ENCODE measurements at places on chromosomes 3 and 15.

DNA sequence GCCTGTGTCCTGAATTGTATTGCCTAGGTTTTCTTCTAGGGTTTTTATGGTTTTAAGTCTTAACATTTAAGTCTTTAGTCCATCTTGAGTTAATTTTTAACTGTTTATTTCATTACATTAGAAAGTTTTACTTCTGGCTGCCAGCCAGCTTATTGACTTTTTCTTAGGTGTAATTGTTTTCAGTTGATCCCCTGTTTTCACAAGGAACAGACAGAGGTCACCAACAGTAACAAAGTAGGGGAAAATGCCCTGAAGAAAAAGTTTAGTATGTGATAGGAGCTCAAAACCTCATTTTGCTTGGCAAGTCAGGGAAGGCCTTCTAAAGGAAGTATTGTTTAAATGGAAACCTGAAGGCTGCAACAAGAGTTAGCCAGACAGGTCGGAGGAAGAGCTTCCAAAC lies 10.4 kb downstream of the WDR48 start:
- DNase-seq = no peak

- DNase-seq = no peak
Measured at GRCh38 chr3:42732196-42732828, 29.7 kb upstream of the HHATL start.

GRCh38 chr3:124920718-124921117 lies 13.8 kb downstream of the MUC13 start:
- no peak for DNase-seq

- no peak for DNase-seq
Measured at GRCh38 chr3:34483311-34483887, 685.0 kb downstream of the PDCD6IP start.

GRCh38 chr3:50473768-50474167 lies 29.7 kb downstream of the CACNA2D2 start:
- no peak for DNase-seq

DNA sequence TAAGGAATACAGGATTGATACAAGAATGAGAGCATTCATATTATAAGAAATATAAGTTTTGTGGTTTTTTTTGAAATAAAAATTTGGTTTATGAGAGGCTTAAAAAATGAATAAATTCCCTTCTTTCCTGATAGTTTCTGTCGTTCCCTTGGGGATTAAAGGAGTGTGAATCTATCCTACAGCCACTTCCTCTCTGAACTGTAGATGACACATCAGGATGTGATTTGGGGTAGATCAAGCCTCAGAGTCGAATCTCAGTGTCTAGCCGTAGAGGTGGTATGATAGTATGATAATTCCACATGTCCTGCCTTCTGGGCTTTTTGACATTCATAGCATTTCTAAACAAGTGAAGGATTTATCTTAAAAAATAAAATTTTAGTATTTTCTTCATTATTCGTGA lies 343.1 kb downstream of the LPP start:
- no peak for DNase-seq

- no peak for DNase-seq
Measured at GRCh38 chr3:30738605-30739004, 132.2 kb downstream of the TGFBR2 start.

DNA sequence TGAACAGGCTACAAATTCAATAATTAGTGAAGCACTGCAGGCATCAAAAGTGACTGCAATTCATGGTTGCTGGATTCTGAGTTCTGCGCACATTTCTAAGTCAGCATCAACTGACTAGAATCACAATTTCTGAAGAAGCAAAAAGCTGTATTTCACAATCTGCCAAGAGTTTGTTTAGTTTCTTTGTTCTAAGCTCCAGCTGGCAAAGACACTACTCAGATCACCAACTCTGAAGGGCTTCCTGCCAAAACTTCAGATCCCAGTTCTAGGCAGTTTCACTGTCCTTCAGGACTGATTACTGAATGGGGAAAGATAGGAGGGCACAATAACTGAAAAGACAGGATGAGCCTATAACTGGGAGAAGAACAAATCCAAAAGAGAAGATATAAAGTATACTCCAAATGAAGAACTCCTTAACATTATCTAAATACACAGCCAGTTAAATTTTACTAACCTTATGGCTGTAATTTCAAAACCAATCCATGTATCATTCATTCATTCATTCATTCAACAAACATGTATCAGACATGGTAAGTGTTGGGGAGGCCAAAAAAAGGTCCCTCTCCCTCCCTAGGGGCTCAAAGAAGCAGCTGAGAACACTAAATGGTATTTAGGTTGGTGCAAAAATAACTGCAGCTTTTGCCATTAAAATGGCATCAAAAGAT lies 17.1 kb downstream of the TJP1 start:
- no peak for DNase-seq

GRCh38 chr3:123098426-123099330 lies 31.9 kb downstream of the PDIA5 start:
- DNase-seq = no peak

DNA sequence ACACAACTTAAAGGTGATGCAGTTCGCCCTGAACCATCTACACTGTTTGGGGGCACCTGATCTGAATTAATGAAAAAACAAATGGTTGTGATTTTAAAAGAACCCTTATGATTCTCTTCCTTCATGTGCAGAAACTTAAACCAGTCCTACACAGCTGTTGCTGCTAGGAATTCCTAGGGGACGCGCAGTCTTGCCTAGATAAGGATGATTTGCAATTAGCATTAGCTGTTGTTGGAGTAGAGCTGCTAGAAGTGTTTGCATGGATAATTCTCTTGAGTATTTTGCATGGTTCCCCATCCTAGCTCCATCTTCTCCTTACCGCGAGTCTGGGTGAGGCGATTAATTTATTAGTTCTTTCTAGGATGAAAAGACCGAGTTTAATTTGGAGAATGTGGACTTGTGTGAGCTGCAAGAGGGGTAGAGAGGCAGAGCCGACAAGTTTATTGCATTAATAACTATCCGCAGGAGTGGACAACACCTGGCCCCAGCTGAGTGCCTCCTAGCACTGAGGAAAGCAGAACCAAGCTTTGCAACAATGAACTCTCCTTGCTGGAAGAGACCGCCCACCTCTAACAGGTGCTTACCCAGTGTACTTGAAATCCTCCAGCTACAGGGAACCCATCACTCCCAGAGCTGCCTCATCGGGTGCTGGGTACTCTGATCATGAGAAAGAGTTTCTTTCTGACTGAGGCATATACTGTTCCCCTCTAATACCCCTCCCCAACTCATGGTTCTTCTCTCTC lies 75.0 kb upstream of the WNT7A start:
- no peak for DNase-seq

DNA sequence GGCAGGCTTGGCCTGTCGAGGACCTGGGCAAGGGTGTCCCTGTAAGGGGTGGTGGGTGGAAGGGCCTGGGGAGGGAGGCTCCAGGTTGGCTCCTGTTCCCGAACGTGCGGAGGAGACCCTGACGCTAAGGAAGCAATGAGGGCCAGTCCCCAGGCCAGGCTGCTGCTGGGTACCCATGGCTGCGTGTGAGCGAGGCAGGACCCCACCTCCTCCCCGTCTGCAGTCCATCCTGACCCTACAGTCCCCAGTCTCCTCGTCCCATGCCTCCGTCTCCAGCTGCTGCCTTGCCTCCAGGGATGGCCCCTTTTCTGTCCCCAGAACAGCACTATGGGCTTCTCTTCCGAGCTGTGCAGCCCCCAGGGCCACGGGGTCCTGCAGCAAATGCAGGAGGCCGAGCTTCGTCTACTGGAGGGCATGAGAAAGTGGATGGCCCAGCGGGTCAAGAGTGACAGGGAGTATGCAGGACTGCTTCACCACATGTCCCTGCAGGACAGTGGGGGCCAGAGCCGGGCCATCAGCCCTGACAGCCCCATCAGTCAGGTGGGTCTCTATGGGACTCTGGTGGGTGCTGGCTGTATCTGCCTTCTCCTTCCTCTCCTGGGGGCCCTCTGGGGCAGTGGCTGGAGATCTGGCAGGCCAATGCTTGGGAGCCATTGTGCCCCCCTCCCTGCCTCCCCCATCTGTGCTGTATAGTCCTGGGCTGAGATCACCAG lies 571 bp downstream of the FES start:
- DNase-seq = no peak

DNA sequence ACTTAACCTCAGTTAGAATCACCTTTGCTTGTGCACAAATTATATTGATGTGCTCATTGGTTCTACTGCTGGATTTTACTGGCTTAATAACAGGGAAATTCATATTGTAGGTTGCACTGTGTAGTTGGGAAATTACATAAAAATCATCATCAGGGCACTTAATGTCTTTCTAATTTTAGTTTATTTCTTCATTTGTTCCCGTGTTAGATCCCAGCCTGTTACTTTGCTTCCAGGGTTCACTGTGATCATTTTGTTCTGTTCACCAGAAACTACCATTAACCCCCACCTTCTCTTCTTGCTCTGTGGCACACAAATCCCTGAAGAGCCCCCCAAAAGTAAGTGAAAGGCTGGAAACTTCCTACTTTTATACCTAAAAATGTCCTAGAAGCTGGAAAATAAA lies 80.4 kb downstream of the RARB start:
- no peak for DNase-seq

DNA sequence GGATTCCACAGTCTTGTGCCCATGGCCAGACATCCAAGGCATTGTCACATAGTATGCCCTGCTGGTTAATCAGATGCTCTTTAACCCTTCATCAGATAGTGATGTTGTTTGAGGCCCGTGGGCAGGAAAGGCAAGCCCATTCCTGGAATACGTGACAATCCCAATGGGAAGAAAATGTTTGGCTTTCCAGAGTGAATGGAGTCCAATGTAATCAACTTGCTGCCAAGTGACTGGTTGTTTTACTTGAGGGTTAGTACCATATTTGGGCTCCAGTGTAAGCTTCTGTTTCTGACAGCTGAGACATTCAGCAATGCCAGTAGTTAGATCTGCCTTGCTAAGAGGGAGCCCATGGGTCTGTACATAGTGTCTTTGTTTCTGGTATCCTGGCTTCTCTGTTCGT lies 31.3 kb downstream of the RPL39L start:
- DNase-seq = no peak

DNA sequence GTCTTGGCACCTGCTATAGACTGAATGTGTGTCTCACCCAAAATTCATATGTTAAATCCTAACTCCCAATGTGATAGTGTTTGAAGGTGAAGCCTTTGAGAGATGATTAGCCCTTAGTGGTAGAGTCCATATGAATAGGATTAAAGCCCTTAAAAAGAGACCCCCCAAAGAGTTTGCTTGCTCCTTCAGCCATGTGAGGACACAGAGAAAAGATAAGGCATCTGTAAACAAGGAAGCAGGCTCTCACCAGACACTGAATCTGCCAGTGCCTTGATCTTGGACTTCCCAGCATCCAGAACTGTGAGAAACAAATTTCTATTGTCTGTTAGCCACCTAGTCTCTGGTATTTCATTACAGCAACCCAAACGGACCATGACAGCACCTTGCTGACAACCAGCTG lies 16.6 kb downstream of the KPNA1 start:
- no peak for DNase-seq

- DNase-seq = no peak
Measured at GRCh38 chr3:130839813-130840212, 54.1 kb upstream of the ATP2C1 start.

DNA sequence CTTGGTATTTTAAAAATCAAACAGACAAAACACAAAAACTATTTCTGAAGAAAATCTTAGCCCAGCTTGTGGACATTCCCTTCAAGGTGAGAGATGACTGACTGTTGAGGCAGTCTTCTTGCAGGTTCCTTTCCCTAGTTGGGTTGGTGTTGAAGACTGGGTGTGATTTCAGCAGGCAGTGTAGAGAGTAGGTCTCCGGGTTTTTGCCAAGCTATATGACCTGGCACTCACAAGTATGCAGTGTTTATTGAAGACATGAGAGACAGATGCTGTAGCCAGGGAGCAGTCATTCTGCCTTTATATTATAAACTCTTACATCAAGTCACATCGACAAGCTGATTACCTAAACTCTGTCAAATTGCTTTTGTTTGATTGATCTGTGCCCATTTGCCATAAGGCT lies 17.5 kb downstream of the SENP8 start:
- no peak for DNase-seq

- DNase-seq = no peak
Measured at GRCh38 chr3:71172189-71172588, 411.3 kb downstream of the FOXP1 start.

DNA sequence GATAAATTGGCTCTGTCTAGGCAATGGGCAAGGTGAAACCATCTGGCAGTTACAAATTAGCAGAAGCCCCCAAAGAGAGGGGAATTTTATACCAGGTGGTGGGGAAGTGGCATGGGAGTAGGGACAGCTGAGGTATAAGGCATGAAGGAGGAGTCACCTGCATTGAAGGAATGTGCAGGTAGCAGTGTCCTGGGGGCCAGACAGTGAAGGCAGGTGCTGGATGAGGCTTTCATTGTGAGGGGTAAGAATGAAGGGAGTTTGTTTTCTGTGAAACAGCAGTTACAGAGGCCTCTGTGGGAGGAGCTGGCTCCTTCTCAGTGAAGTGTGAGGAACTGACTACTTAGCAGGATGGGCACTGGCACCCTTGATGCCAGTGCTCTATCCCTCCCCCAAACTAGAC lies 19.1 kb upstream of the PXYLP1 start:
- no peak for DNase-seq

DNA sequence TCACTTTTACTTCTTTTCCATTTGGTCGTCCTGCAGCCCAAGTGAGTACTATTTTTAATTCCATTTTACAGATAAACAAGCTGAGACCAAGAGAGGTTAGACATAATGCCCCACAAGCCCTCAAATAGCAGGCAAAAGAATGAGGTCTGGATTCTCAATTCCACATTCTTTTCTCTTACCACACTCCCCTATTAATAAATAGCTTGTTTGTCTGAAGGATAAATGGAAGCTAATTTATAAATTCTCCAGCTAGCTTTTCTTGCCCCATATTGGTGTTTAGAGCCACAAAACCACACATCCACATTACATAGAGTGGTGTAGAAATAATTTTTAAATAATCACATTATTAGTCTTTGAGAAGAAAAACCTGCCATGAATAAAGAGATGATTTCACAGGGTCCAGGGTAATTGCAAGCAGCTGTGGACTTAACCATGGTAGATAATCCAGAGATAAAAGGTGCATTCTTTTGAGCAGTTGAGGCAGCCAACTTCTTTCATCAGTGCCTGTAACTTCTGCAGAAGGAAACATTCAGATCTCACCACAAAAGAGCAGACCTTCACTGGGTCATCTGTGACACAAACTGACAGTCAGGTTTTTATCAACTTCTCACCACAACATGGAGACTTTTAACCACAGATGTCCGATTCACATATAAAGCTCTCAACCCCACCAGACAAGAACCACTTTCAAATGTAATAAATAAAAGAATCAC lies 313.4 kb upstream of the STT3B start:
- no peak for DNase-seq

GRCh38 chr3:183244981-183245476 lies 8.0 kb upstream of the B3GNT5 start:
- no peak for DNase-seq

DNA sequence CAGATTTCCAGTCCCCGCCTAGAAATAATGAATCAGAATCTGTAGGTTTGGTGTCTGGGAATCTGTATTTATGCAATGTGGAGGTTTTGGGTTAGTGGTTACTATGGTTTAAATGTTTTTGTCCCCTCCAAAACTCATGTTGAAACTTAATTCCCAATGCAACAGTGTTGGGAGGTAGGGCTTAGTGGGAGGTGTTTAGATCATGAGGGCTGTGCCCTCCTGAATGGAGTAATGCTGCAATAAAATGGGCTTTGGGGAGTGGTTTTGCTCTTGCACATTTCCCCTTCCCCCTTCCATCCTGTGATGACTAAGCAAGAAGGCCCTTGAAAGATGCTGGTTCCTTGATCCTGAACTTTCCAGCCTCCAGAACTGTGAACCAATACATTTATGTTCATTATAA lies 9.2 kb upstream of the RFC4 start:
- no peak for DNase-seq

All from stimulated activated CD8-positive, alpha-beta memory T cell treated with anti-CD3 and anti-CD28 coated beads, Interleukin-7, amount 100 ng/mL, for 1 hour (primary cell).